ENCODE measurements at places on chromosomes 2 and 18.

GRCh38 chr2:169702996-169703395, 8.7 kb downstream of the PHOSPHO2 start:
- no peak for DNase-seq

DNA sequence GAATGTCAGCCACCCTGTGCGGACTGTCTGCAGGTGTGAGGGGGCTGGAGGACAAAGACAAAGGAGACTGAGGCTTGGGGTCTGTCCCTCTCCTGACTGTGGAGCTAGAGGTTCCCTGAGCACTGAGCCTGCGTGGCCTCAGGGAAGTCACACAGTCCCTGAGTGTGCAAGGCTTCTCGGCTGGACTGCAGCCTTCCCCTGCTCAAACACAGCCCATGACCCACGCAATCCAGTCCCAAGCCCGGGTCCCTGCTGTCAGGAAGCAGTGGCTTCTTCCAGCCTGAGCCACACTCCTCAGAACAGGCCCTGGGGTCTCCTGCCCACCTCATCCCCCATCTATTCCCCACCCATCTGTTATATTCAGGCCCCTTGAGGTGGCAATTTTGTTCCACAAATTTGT, 2.7 kb downstream of the ASTL start:
- DNase-seq, result no peak

DNA sequence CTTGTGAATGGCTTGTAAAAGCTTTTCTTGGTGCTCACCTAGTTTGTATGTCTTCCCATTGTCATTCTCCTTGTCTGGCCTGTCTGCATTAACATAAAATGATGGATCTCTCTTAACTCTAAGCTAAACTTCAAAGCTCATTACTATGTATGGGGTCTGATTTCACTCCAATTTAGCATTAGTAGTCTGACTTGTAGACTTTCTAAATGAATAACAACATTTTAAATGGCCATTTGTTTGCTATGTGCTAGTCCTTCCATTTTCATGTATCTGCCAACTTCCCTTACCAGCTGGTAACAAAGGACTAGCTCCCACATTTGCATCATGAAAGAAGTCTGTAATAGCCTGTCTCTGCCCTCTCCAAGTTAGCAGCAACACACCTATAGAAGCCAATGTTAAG, 324.2 kb upstream of the RGPD4 start:
- no peak for DNase-seq

DNA sequence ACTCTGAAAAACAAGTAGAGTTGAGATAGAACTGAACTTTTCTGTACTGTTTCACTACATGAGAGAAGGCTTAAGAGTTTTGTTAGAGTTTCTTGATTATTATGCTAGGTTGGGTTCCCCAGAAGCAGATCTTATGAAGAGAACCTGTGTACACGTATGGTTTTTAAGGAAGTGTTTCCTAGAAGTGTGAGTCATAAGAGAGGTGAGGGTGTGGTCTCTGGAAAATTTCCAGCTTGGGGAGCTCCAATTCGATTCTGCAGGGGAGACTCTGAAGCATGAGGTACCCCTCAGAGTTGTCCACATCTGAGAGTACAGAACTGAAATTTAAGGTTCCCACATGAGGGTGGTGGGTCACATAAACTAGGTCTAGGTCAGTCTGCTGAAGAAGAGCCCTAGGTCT, 83.3 kb upstream of the MAP2 start:
- DNase-seq, result no peak

GRCh38 chr18:35661483-35662146, 80.1 kb downstream of the GALNT1 start:
- DNase-seq, result no peak

GRCh38 chr2:190947141-190947540, 66.5 kb downstream of the GLS start:
- DNase-seq, result peak; percentile 41

- peak; percentile 29 for DNase-seq
Observed at GRCh38 chr18:36314098-36314497, 16.6 kb downstream of the FHOD3 start.

GRCh38 chr2:54618646-54619565, 104.6 kb upstream of the EML6 start:
- DNase-seq, result peak; percentile 45

All from iris pigment epithelial cell (primary cell).